ENCODE measurements at places on chromosomes 3 and 15. TPM values are rescaled to one million over a fixed set of nuclear protein-coding genes. Genes with fewer than 3 reads are reported as not detected.
A peak's percentile ranks its signal among the peaks of the same experiment; 100 is the strongest.

The VIPR1 gene
- polyA plus RNA-seq, result not detected

The UBAP1L gene
- polyA plus RNA-seq, result 0.89 TPM

The TNNC1 gene
- polyA plus RNA-seq, result not detected

The ZMYND10 gene
- 0.90 TPM for polyA plus RNA-seq

The ELL3 gene
- polyA plus RNA-seq, result 1.4 TPM

The SLC28A2 gene
- polyA plus RNA-seq, result not detected

The SLC15A2 gene
- polyA plus RNA-seq, result not detected

The PEX5L gene
- polyA plus RNA-seq, result 0.03 TPM

The TRPC1 gene
- 5.1 TPM for polyA plus RNA-seq

GRCh38 chr3:123300056-123300455 lies 98.3 kb downstream of the SEC22A start:
- H3K4me1 ChIP-seq, result no peaks in the 10 kb centered on the region
- H3K27ac ChIP-seq, result no peak overlapping the region
- H3K27me3 ChIP-seq, result no peaks in the 10 kb centered on the region
- H3K36me3 ChIP-seq, result no peaks in the 10 kb centered on the region
- DNase-seq, result no peak

GRCh38 chr3:25386686-25387255 lies 41.3 kb upstream of the RARB start:
- H3K4me3 ChIP-seq, result no peak overlapping the region
- H3K27ac ChIP-seq, result no peak overlapping the region
- no peaks in the 10 kb centered on the region for H3K4me1 ChIP-seq
- H3K27me3 ChIP-seq, result 0 out of 2 replicates have a peak, but pooled peaks cover 4% of the 10 kb centered on the region

DNA sequence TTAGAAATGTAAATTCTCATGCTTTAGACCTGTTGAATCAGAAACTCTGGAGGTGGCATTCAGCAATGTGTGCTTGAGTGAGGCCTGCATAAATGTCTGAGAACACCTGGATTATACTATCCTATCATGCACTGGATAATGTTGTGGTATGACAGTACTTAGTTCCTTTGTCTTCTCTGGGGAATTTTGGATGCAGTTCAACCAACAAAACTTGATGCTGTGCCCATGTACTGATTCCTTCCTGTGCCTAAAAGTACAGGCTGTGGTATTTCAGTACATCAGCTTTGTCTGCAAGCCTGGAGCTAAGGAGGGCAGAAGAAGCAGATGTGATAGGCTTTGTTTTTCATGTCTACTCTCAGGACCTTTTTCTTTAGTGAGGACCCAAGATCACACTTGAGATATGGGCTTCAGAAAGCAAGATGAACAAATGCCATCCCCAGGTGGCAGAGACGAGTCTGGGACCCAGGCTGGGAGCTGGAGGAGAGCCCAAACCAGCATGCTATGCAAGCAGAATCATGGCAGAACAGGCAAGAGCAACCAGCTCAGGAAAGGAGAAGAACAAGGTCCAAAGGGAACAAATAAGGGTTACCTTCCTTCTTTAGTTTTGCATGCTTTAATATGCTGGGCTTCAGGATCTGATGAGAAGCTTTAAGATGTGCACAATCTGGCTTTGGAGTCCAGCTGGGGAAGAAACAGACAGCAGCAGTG lies 124.7 kb downstream of the MYRIP start:
- H3K4me1 ChIP-seq, result no peaks in the 10 kb centered on the region
- H3K4me3 ChIP-seq, result no peak overlapping the region
- DNase-seq, result no peak

DNA sequence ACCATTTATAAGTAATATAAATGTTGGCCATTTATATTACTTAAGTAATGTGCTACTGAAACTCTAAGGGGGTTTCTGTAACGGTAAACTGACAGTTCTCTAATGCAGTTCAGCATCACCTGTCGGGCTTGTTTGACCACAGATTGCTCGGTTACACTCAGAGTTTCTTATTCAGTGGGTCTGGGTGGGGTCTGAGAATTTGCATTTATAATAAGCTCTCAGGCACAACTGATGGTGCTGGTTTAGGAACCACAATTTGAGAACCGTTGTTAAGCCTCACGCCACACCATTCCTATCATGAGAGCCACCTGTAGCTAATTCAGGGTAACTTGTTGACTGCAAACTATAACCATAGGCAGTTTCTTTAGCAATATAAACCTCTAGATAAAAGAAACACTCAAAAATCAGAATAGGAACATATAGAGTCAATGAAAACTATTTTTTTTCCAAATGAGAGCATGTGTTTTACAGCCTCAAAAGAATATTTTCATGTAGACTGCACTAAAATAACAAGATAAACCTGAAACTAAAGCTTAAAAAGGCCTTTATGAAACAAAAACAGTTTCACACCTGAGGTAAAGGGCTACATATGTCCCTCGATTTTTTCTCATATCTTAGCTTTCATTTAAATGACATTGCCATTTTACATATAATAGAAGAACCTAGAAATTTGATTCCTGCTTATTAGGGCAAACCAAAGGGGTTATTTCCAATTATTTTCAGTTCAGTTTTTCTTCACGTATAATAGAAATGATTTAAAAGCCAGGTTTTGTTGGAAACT lies 604.8 kb downstream of the UNC13C start:
- no peaks in the 10 kb centered on the region for H3K27me3 ChIP-seq
- no peak overlapping the region for H3K4me3 ChIP-seq
- H3K36me3 ChIP-seq, result no peaks in the 10 kb centered on the region
- no peak for DNase-seq

DNA sequence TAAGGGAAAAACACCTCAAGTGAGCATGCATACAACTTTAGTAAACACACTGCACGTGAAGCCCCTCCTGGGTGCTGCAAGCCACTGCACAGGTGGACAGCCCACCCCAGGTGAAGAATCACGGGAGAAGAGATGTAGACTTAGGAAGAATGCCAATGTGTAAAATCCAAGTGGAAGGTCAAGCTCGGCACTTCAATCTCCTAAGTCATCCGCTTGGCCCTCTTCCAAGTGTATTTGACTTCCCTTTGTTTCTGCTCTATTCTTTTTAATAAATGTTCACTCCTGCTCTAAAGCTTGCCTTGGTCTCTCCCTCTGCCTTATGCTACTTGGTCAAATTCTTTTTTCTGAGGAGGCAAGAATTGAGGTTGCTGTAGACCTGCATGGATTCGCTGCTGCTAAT lies 316.6 kb downstream of the EDEM1 start:
- no peak for DNase-seq
- no peak overlapping the region for H3K4me3 ChIP-seq
- no peak overlapping the region for H3K27ac ChIP-seq
- H3K4me1 ChIP-seq, result no peaks in the 10 kb centered on the region
- no peaks in the 10 kb centered on the region for H3K36me3 ChIP-seq
- no peaks in the 10 kb centered on the region for H3K27me3 ChIP-seq

DNA sequence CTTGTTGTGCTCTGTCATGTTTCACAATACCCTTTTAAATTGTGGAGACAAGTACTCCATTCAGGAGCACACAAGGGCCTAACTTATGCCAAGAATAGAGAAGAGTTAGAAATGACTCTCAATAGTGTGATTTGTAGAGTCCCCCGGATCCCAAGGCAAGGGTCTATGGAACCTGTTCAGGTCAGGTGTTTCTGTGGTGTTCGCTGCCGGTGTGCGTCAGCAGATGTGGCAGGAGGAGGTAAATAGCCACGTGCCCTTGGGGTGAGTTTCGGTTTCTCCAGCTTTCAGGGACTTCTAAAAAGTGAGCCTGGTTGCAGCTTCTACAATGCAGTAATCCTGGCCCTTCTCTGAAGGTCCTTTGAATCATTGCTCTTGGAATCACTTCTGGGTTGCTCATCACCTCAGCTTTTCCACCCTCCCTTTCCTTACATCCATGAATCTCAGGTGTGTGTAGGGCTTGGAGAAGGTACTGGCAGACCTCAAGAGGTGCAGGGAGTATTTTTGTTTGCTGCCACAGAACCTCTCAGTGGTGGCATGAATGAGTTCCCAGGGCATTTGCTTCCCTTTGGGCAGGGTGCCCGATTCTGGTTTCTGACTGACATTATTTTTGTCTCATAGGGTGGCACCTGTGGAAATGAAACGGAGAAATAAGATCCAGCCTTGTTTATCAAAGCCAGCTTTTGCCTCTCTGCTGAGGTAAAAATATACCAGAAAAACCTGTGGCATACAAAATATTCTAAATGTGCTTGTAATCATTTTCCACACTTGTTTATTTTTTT lies 7.3 kb downstream of the ST3GAL6 start:
- no peak overlapping the region for H3K4me3 ChIP-seq
- peaks cover 60% of the 10 kb centered on the region for H3K27me3 ChIP-seq
- no peaks in the 10 kb centered on the region for H3K4me1 ChIP-seq
- DNase-seq, result no peak

GRCh38 chr15:90988296-90988695 lies 6.0 kb downstream of the PRC1 start:
- no peaks in the 10 kb centered on the region for H3K4me1 ChIP-seq
- H3K27me3 ChIP-seq, result no peaks in the 10 kb centered on the region
- DNase-seq, result no peak
- H3K4me3 ChIP-seq, result no peak overlapping the region
- H3K36me3 ChIP-seq, result peaks cover 5% of the 10 kb centered on the region
- no peak overlapping the region for H3K27ac ChIP-seq

- no peak overlapping the region for H3K4me3 ChIP-seq
- peaks cover 28% of the 10 kb centered on the region for H3K4me1 ChIP-seq
- no peak overlapping the region for H3K27ac ChIP-seq
These were observed 259.3 kb downstream of the MAGI1 start for GRCh38 chr3:65779390-65779789.

GRCh38 chr3:186789554-186790260 lies 6.3 kb downstream of the EIF4A2 start:
- peak overlapping the region; percentile 87 for H3K27ac ChIP-seq
- H3K36me3 ChIP-seq, result peaks cover 58% of the 10 kb centered on the region
- peak; percentile 10 for DNase-seq
- no peaks in the 10 kb centered on the region for H3K27me3 ChIP-seq

DNA sequence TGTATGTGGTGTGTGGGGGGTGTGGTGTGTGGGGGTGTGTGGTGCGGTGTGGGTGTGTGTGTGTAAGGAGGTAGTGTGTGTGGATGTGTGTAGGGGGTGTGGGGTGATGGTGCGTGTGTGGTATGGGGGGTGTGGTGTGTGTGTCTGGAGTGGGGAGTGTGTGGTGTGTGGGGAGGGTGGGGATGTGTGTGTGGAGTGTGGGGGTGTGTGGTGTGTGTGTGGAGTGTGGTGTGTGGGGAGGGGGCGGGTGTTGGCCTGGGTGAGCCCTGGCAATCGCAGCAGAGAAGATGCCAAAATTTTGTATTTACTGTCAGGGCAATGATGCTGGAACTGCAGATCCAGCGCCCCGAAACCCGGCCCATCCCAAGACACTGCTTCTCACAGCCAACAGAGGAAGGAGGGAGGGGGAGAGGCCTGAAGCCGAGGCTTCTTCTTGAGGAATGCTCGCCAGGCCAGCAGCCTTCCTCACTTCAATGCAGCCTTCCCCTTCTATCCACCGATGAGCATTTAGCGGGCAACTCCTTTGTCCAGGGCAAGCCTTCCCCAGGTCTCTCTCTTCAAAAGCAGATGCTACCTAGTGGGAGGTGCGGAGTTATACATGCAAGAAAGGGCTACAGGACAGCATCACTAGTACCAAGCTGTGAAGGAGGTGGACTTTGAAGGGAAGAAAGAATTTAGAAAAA lies 11.9 kb upstream of the SRP14 start:
- no peak overlapping the region for H3K27ac ChIP-seq
- H3K4me1 ChIP-seq, result peaks cover 40% of the 10 kb centered on the region
- DNase-seq, result peak; percentile 44
- H3K36me3 ChIP-seq, result no peaks in the 10 kb centered on the region
- no peaks in the 10 kb centered on the region for H3K27me3 ChIP-seq

DNA sequence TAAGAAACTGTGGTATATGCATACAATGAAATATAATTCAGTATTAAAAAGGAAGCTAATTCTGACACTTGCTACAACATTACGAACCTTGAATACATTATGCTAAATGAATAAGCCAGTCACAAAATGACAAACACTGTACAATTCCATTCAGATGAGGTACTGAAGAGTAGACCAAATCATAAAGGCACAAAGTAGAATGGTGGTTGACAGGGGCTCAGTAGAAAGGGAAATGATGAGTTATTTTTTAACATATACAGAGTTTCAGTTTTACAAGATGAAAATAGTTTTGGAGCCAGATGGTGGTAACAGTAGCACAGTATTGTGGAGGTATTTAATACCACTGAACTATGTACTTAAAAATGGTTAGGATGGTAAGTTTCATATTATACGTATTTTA lies 254.6 kb upstream of the RBMS3 start:
- H3K4me3 ChIP-seq, result no peak overlapping the region
- no peaks in the 10 kb centered on the region for H3K27me3 ChIP-seq
- no peaks in the 10 kb centered on the region for H3K36me3 ChIP-seq
- no peak for DNase-seq
- H3K27ac ChIP-seq, result no peak overlapping the region

DNA sequence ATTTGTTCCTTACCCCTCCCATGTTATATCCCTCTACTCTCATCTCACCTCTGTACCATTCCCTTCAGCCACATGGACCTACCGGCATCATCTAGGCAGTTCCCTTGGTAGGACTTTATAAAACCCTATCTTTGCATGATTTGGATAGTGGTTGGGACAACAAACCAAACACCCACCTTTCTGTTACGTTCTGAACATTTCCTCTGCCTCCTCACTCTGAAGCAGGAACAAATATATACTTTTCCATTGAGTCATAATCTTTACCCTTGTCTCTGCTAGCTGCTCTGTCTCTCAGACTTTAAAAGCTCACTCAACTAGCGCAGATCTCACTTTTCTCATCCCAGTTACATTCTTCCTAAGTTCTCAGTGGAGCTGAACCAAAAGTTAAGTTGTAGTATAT lies 17.8 kb downstream of the UBXN7 start:
- H3K4me3 ChIP-seq, result 0 out of 2 replicates have a peak overlapping the region, but pooled peaks have one; percentile 6
- no peaks in the 10 kb centered on the region for H3K36me3 ChIP-seq
- peak overlapping the region; percentile 50 for H3K27ac ChIP-seq
- H3K4me1 ChIP-seq, result peaks cover 10% of the 10 kb centered on the region
- no peaks in the 10 kb centered on the region for H3K27me3 ChIP-seq
- DNase-seq, result peak; percentile 46

DNA sequence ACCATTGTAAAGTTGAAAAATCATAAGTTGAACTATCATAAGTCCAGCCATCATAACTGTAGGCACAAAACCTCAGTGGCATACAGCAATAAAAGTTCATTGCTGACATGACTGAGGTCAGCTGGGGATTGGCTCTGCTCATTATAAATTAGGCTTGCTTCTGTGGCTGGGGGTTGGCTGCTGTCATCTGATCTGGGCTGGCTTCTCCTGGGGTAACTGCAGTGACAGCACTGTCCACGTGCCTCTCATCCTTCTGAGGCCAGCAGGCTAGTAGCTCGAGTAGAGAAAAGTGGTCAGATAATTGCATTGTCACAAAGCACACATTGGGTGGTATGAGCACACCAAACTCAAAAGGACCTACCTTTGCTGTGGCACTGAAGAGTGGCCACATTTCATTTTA lies 31.3 kb downstream of the CMTM7 start:
- H3K4me1 ChIP-seq, result peaks cover 27% of the 10 kb centered on the region
- no peak overlapping the region for H3K27ac ChIP-seq
- H3K4me3 ChIP-seq, result no peak overlapping the region
- DNase-seq, result no peak
- H3K27me3 ChIP-seq, result no peaks in the 10 kb centered on the region

- H3K4me3 ChIP-seq, result no peak overlapping the region
- H3K27ac ChIP-seq, result no peak overlapping the region
- no peaks in the 10 kb centered on the region for H3K27me3 ChIP-seq
- no peak for DNase-seq
These were observed 171.1 kb downstream of the P3H2 start for GRCh38 chr3:189949580-189949979.

GRCh38 chr15:90691982-90692773 lies 25.0 kb upstream of the BLM start:
- H3K36me3 ChIP-seq, result no peaks in the 10 kb centered on the region
- DNase-seq, result no peak
- no peak overlapping the region for H3K4me3 ChIP-seq
- no peaks in the 10 kb centered on the region for H3K4me1 ChIP-seq
- H3K27ac ChIP-seq, result no peak overlapping the region

- H3K27me3 ChIP-seq, result no peaks in the 10 kb centered on the region
- H3K36me3 ChIP-seq, result no peaks in the 10 kb centered on the region
- peak; percentile 40 for DNase-seq
- peak overlapping the region; percentile 100 for H3K4me3 ChIP-seq
These were observed 985 bp downstream of the VPS13C start for GRCh38 chr15:62059108-62059815.
